Gastroesophageal sphincter (tissue), 4 donors: ENCODE measurements at places on chromosomes 2 and 18. TPM values are rescaled to one million over a fixed set of nuclear protein-coding genes. Genes with fewer than 3 reads are reported as not detected.
A peak's percentile ranks its signal among the peaks of the same experiment; 100 is the strongest.

STPG4 gene
- 0.23 TPM for total RNA-seq

GALM gene
- 15.6 TPM for total RNA-seq

PPP1CB gene
- total RNA-seq: 676 TPM

PHOSPHO2 gene
- total RNA-seq: 7.1 TPM

- no peaks in the 10 kb centered on the region for H3K27me3 ChIP-seq
- no peaks in the 10 kb centered on the region for H3K36me3 ChIP-seq
- peak; percentile 41 for ATAC-seq
- no peak overlapping the region for H3K27ac ChIP-seq
Observed at GRCh38 chr2:191582355-191582754, 95.6 kb upstream of the NABP1 start.

GRCh38 chr2:102460467-102460866, 12.6 kb upstream of the SLC9A4 start:
- no peak for ATAC-seq
- H3K4me1 ChIP-seq: no peaks in the 10 kb centered on the region
- no peaks in the 10 kb centered on the region for H3K27me3 ChIP-seq

DNA sequence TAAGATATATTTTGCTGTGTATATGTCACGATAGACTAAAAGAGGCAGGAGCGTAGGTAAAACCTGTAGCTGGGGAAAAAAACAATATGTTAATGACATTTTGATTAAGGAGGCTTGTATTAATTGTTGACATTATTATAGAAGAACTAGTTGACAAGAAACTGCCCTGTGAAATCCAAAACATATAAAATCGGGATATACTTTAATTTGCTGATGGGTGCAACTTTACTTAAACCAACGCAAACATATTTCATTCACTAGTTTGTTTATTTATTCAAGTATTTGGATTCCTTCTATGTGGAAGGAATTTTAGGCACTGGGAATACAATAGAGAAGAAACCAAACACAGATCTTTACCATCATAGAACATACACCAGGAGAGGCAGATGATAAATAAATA, 8.0 kb downstream of the WDR7 start:
- no peaks in the 10 kb centered on the region for H3K4me1 ChIP-seq
- no peak overlapping the region for H3K27ac ChIP-seq
- H3K36me3 ChIP-seq: no peaks in the 10 kb centered on the region
- H3K4me3 ChIP-seq: no peak overlapping the region
- ATAC-seq: no peak
